Foreskin melanocyte (primary cell): ENCODE measurements at places on chromosomes 3 and 15.

DNA sequence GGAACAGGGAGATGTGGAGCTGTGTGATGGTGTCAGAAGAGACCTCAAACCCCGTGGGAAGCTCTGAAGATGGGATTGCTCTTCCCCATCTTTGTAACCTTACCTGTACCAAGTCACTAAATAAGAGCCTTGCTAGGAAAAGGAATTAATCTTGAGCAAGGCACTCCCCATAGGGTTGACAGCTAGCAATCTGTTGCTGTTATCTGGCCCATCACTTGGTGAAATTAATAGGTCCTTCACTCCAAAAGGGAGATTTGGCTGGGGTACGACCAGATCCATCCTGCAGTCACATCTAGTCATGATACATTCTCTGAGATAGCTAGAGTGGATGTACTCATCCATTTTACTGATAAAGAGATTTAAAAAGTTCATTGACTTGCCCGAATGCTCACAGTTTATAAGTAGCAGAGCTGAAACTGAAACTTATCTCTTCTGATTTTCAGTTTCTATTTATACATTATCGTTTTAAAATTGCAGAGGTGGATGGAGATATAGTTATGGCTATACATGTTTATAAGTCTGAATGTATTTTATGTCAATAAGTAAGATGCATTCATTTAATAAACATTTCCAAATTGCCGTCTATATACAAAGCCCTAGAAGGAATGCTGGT, 299.1 kb upstream of the MCTP2 start:
- no peak for DNase-seq

DNA sequence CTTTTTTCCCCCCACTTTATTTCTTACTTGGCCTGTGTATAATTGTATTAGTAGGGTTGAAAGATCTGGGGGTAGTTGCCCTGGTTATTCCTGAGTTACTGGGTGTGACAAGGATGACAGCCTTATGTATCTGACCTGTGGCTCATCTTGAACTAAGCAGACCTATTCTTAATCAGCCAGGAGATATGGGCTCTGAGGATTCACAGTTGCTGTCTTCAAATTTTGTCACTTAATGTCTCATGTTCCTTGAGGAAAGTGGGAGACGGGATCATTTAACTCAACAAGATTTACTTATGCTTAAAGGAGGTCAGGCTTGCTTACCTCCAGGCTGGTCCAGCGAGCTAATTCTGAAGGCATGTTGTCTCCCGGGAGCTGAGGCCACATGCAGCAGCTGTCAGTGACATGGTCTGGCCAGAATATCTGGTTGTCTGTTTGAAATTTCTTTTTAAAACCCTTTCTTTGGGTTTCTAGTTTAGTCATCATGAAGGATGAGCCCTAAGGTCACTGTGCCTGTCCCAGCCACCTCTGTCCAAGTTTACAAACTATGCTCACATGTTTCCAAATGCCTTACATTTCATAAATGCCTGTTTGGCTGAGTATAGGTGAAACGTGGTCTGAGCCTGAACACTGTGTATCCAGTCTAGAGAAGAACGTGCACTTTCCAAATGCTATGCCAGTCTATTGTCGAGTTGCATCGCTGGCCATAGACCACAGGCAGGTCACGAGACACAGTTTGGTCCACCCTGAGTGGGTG, 26.8 kb downstream of the LRTM1 start:
- DNase-seq, result no peak

DNA sequence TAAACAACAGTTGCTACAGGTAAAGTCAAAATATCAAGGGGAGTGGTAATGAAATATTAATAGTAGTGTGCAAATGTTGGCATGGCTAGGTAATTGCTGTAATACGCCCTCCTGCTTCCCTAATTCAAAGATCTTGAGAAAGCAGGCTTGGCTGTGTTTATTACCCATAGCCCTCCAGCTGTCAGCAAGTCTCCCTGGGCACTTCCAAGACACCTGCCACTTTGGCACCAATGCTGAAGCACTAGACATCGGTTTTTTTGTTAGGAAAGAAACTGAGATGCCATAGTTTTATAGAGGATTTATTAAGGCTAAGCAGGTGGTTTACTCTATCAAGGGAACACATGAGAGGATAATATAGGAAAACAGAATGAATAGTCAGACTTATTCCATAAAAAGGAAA, 64.4 kb downstream of the P2RY1 start:
- no peak for DNase-seq

DNA sequence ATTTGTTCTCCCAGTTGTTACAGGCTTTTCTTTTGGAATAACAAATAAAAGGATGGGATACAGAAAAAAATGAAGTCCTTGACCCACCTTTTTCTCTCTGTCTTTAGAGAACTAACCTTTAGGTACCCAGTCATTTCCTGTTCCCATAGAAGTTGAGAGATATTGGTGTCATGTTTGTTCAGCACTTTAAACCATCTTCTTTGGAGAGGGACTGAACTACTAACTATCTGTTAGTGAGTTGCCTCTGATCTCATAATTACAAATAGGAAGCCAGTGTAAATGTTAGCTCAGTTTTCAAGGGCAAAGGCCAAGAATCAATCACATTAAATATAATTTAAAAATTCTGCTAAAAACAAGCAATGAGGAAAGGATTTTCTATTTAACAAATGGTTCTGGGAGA, 72.9 kb upstream of the DCBLD2 start:
- no peak for DNase-seq

GRCh38 chr15:67322481-67322880, 67.9 kb downstream of the IQCH start:
- DNase-seq, result no peak

- no peak for DNase-seq
Observed at GRCh38 chr3:59163953-59164352, 114.1 kb upstream of the CFAP20DC start.

GRCh38 chr3:7423995-7424394, 563.1 kb downstream of the GRM7 start:
- DNase-seq, result no peak

DNA sequence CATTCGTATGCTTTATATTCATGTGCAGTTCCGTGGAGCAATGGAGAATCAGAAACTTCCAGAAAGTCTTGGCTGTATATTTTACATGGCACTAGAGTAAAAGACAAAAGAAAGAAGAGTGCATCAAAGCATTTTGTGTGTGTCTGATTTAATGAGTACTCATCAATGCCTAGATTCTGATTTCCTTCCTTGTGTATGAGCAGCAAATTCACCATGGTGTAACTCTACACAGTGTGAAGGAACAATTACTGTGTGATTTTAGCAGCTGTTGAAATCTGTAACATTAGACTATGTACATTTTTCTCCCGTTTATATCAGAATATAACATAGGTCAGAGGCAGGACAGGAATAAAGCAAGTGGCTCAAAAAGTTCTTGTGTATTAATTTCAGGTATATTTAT, 102.0 kb upstream of the TSC22D2 start:
- DNase-seq, result no peak

DNA sequence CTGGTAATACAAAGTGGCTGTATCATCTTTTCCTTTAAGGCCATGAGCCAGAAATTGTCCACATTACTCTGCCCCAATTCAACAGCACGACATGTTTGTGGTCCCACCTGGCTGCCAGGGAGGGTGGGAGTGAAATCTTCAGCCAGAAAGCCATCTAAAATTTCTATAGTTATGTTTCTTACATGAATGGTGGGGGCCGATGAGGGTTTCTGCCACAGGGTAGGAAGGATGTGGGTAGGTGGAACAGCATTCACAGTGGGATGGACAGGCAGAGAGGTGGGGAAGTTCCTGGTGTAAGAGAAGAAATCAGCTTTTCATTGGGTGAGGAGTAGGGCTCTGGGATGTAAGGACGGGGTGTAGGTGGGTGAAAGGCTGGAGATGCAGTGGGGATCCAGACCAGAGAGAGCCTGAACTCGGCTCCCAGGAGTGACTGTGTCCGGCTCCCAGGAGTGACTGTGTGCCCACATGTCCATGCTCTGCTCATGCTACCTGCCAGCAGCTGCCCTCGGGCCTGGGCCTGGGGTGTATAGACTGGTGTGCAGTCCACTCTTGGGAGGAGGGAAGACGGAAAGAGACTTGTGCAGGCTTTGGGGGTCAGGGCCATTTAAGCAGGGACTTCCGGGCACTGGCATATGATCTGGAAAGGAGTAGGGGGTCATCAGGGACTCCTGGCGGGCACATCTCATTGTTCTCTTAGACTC, 3.8 kb upstream of the FBLN2 start:
- no peak for DNase-seq

DNA sequence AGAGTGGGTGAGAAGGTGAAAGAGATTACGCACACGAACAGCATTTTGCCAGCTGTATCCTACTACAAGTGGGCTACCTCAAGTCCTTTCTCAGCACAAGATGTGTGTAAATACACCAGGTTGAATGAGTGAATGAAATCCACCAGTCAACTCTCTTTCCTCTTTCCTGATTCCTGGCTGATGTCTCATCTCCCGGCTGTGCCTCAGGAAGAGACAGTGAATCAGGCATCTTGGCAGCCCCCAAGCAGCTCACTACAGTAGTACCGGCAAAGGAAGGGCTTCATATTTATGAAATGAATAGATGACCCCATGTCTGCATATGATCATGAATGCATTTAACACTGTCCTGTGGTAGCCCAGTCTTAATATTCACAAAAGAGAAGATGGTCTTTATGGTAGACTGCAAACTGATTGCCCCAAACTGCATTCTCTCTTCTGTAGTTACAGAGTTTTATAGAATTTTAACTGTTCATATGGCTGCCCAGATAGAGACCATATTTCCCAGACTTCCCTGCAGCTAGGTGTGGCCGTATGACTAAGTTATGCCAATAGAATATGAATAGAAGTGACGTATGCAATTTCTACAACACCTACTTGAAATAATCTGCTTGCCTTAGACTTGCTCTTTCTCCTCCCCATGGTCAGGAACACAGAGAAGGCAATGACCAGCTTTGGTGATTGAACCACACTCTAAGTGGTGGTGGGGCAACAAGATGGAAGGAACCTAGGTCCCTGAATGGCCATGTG, 22.7 kb downstream of the MGLL start:
- no peak for DNase-seq

DNA sequence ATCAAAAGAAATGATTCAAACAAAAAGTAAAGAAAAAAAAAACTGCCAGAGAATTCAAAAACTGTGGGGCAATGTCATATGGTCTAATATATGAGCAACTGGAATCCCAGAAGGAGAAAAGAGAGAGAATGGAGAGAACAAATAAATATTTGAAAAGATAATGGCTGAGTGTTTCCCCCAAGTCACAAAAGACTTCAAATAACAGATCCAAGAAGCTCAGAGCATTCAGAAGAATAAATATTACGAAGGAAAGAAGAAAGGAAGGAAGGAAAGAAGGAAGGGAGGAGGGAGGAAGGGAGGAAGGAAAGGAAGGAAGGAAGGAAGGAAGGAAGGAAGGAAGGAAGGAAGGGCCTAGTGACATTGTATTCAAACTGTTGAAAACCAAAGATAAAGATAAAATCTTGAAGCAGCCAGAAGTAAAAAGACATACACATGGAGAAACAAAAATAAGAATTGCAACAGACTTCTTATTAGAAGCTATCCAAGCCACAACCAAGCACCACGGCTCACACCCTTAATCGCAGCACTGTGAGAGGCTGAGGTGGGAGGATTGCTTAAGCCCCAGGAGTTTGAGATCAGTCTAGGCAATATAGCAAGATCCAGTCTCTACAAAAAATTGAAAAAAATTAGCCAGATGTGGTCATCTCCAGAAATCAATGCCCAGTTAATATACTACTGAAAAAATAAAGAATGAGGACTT, 118.9 kb upstream of the IGSF10 start:
- DNase-seq, result no peak

GRCh38 chr3:183534249-183534648, 21.3 kb downstream of the KLHL6 start:
- DNase-seq, result peak; percentile 88

- DNase-seq, result no peak
Observed at GRCh38 chr3:66195347-66195783, 25.4 kb upstream of the SLC25A26 start.

DNA sequence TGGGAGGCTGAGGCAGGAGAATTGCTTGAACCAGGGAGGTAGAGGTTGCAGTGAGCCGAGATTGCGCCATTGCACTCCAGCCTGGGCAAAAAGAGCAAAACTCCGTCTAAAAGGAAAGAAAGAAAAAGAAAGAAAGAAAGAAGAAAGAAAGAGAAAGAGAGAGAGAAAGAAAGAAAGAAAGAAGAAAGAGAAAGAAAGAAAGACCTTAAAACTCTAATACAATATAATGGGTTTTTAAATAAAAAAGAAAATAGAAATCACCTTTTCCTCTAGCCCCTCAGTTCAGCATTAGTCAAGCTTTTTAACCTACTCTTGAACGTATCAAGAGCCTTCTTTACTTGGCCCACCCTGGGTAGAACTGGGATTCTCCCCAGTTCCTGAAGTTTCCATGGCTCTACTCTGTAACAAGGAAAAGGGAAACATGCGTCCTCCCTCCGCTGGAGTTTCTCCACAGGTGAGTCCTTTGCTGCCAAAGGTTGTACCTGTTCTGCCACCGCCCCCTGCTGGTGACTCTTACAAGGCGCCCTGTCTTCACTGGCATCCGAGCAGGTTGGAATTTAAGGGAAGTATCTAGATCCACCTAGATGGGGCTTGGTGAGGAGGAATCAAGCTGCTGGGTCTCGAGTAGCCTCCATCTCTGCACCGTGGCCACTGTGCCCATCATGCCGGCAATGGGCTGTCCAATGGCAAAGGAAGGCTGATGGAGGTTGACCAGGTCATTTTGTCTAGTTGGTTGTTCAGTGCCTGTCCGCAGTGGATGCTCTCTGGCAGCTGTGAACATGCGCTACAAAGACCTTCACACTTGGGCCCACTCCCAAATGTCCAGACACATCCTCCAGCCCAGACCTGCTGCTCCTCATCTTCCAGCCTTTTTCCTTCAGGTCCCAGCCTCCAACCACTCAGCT, 20.6 kb upstream of the EPHB3 start:
- DNase-seq, result no peak

- DNase-seq, result no peak
Observed at GRCh38 chr3:171481011-171481410, 20.8 kb upstream of the TNIK start.

DNA sequence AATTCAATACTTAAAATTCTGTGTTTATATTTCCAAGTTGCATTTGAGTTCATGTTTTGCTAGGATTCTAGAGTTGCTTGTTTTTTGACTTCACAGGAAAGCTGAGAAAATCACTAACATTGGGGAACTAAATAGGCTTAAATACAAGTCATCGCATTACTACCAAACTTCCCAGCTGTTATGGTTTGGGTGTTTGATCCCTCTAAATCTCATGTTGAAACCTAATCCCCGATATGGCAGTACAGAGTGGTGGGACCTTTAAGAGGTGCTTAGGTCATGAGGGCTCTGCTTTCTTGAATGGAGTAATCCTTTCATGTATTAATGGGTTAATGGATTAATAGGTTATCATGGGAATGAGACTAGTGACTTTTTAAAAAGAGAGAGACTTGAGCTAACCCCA, 77.2 kb upstream of the ARPP21 start:
- DNase-seq, result no peak

DNA sequence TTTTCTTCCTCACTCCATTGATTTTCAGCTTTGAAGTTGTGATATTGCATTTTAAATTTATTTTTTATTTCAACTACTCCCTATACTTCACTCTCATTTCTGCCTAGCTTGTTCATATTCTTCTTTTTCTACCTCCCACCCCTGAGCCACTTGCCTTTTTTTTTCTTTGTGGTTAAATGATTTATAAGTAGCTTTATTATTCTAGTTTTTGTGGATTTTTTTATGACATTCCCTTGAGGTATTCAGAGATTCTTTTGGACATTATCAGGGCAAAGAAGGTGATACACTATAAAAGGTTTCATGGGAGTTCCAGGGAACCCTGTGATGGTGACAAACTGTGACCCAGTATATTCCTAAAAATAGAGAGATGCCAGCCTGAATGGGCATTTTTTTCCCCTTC, 3.3 kb downstream of the C15orf61 start:
- no peak for DNase-seq
